Activated CD4-positive, alpha-beta T cell treated with anti-CD3 and anti-CD28 coated beads, Interleukin-2, amount 50 U/mL, for 4 hours (primary cell): ENCODE measurements at places on chromosomes 16 and 17.

- no peak for DNase-seq
Observed at GRCh38 chr17:40415390-40415789, 2.3 kb downstream of the TOP2A start.

DNA sequence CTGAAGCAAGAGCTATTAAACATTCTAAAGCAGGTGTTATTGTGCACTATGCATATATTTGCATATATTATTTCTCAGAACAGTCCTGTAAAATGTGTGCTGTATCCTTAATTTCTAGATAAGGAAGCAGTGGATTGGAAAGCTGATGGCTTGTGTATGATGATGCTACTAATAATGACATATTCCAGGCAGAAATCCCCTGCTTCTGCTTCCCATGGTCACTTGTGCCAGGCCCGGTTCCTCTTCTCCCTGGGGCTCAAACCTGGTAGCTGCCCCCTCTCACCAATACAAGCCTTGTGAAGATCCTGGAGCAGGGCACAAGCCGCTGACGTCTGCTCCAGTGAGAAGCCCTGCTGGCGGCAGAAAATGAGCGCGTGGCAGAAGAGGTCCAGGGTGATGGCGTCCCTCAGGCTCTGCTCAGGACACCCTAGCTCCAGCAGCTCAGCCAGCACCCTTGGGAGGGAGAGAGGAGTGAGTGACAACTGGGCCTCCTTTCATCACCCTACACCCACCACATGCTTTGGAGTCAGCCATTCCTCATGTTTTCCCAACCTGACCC, 1.8 kb downstream of the CFAP119 start:
- no peak for DNase-seq

DNA sequence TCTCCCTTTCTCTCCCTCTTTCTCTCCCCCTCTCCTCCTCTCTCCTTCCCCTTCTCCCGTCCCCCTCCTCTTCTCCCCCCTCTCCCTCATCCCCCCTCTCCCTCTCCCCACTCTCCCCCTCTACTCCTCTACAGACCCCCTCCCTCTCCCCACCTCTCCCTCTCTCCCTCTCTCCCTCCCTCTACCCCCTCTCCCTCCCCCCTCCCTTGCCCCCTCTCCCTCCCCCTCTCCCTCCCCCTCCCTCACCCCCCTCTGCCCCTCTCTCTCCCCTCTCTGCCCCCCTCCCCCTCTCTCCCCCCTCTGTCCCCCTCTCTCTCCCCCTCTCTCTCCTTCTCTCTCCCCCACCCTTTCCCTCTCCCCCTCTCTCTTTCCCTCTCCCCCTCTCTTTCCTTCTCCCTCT, 352.9 kb downstream of the UTP18 start:
- DNase-seq: no peak

- no peak for DNase-seq
Observed at GRCh38 chr17:34365340-34365739, 2.3 kb upstream of the CCL1 start.

DNA sequence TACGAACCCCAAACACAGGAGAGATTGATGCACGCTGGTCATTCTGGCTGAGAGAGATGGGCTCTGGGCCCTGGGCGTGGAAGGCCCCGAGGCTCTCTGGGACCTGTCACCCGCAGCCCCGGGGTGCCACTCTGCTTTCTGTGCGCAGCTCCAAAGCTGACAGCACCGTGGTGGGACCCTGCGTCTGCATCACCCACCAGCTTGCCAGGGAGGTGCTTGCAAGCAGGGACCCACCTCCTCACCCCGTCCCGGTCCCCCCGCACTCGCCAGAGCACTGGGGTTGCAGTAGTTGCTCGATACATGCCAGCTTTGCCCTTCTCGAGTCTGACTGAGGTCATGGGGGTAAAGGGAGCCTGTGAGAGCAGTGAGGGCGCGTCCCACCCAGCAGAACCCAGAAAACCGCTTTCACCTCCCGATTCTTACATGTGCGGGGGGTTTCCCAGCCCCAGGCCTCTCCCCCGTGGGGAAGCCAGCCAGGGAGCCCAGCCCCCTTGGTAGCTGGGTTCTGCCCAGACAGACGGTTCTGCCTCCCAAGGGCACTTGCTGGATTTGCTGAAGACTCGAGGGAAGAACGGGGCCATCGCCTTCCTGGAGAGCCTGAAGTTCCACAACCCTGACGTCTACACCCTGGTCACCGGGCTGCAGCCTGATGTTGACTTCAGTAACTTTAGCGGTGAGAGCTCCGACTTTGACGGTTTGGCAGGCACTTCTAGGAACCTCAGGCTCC, 12.5 kb downstream of the CARD14 start:
- no peak for DNase-seq

DNA sequence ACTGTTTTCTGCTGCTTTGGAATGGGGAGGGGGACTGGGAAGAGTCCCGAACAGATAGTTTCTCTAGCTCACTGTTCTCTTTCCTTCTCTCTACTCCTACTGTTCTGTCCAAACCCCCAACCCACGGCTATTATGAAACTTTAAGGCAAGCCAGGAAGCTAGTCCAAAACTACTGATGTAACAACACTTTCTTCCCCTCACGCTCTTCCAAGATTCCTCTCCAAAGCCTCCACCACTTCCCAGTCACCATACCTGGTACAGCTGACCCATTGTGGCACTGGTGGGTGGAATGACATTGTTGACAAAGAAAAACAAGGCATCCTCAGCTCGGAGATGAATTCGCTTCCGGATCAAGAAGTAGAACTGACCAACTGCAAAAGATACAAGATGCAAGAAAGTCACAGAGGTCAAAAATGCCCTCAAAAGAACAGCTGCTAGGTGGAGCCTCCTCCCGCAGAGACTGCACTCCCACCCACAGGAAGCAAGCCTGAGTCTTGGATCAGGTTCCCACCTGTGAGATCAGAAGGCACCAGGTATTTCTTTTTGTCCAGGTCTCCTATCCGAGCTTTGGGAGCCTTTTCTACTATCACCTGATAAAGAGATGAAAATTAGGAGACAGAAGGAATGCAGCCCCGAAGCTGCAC, 1.0 kb downstream of the GABARAP start:
- no peak for DNase-seq

GRCh38 chr17:77756846-77757560, 201.5 kb upstream of the TNRC6C start:
- no peak for DNase-seq

DNA sequence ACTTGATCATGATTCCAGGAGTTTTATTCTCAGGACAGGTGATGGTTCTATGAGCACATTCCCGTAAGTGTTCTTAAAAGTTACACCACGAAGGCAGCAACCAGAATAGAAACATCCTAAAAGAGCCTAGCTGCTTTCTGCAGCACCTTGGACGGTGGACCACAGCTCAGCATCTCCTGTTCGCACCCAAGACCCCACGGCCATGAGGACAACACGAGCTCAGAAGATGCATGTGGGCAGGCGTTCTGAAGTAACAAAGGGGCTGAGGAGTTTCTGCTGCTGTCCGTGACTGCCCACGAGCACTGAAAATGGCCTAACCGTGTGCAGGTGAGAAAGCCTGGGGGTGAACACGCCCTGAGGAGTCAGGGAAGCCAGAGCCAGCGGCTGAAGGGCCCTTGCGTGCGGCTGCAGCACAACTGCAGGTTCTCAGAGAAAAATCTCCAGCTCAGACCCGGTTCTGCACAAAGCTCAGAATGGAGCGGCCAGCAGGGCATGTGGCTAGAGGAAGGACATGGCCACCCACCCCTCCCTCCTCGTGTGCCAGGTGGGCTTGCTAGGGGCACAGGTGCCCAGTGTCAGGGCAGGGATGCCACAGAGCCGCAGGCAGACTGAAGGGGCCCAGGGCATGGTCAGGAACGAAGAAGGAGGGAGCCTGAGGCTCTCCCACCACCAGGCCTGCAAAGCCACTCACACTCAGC, 10.8 kb upstream of the C16orf95 start:
- no peak for DNase-seq

GRCh38 chr16:1381612-1382406, 30.1 kb downstream of the GNPTG start:
- DNase-seq: no peak

- no peak for DNase-seq
Observed at GRCh38 chr16:68907781-68908181, 64.5 kb downstream of the TANGO6 start.

DNA sequence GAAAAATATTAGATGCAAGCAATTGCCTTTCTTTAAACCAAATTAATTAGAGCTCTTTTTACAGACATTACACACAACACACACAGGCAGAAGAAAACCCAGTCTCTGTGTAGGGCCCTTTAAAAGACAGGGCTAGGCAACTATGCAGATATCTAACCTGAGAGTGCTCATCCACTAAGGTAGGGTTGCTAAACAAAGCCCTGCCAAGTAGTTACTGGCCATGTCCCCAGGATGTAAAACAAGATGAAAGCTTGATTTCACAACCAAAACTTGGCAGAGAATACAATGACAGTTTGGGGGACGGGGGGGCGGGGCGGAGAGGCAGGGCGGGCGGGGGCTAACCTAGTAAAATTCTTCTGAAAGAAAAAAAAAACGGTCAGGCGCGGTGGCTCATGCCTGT, 669.0 kb upstream of the CA10 start:
- DNase-seq: no peak

- DNase-seq: no peak
Observed at GRCh38 chr17:76151896-76152454, 10.9 kb upstream of the FOXJ1 start.

- DNase-seq: no peak
Observed at GRCh38 chr16:84294531-84295142, at the start of gene WFDC1. Gene WFDC1, plus strand, starts transcription at chr16:84294878. Its CDS starts 94 bp downstream, at chr16:84294972.

DNA sequence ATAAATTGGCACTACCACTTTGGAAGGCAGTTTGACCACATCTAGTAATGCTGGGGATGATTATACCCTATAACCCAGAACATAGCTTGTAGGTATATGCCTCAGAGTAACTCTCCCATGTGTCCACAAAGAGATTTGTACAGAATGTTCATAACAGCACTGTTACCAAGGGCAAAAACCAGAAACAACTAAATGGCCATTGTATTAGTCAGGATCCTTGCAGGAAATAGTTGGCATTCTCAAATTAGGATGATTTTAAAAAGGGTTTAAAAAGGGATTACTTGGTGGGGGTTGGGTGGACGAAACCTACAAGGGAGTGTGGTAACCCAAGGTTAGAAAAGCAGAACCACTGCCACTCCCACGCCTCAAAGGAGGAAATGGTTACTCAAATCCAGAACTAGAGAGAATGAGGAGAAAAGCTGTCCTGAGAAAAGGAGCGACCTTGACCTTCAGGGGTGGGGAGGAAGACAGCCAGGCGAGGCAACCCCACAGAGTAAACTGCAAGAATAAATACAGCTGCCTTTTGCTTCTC, 2.1 kb downstream of the CPPED1 start:
- no peak for DNase-seq

DNA sequence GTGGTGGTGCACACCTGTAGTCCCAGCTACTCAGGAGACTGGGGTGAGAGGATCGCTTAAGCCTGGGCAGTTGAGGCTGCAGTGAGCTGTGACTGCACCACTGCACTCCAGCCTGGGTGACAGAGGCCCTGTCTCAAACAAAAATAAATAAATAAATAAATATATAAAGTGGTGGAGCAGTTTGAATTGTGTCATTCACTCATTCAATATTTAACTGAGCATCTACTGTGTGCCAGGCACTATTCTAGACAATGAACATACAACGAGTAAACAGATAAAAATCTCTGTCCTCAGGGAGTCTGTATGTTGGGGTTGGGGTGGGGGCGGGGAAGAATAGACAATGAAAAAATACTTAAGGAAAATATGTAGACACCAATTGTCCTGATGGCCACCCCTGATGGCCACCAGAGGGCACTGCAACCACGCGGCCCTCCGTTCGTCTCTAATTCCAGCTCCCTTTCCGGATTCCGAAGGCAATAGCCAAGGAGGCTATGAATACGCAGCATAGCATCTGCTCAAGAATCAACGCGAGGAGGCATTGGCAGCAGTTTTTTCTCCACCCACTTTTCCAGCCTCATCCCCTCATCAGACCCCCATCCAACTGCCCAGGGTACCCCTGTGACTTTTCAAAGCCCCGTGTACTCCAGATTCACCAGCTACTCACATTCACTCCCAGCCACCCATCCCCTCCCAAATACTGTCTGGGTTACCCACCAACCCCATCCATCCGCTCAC, 21.4 kb downstream of the QPRT start:
- DNase-seq: peak; percentile 68

GRCh38 chr16:84228256-84228838, 11.5 kb downstream of the KCNG4 start:
- DNase-seq: no peak

GRCh38 chr16:6038941-6039645, 941.5 kb upstream of the EEF2KMT start:
- no peak for DNase-seq

DNA sequence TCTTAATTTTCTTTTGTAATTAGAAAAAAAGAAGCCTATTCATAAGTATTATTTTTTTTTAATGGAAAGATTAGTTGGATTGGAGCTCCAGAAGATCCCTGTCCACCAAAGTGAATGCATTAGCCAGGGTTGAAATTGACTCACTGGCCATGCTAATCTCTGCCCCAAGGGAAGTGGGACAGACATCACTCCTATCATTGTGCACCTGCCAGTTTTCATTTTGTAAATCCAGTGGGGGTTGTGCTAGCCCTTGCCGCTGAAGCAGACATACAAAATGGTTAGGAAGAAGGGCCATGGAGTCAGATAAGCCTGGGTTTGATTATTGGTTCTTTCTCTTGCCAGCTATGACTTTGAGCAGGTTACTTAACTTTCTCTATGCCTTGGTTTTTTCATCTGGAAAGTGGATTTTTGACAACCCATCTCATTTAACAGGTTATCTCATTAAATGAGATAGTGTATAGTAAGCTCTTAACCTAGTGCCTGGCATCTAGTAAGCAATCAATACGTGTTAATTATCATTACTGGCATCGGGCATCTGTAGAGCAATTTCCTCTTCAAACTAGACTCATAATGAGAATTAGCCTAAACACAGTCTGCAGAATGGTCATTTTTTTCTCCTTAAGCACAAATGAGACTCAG, 216.9 kb downstream of the IRX3 start:
- DNase-seq: no peak

GRCh38 chr17:1727876-1728630, 3.5 kb downstream of the WDR81 start:
- DNase-seq: no peak

DNA sequence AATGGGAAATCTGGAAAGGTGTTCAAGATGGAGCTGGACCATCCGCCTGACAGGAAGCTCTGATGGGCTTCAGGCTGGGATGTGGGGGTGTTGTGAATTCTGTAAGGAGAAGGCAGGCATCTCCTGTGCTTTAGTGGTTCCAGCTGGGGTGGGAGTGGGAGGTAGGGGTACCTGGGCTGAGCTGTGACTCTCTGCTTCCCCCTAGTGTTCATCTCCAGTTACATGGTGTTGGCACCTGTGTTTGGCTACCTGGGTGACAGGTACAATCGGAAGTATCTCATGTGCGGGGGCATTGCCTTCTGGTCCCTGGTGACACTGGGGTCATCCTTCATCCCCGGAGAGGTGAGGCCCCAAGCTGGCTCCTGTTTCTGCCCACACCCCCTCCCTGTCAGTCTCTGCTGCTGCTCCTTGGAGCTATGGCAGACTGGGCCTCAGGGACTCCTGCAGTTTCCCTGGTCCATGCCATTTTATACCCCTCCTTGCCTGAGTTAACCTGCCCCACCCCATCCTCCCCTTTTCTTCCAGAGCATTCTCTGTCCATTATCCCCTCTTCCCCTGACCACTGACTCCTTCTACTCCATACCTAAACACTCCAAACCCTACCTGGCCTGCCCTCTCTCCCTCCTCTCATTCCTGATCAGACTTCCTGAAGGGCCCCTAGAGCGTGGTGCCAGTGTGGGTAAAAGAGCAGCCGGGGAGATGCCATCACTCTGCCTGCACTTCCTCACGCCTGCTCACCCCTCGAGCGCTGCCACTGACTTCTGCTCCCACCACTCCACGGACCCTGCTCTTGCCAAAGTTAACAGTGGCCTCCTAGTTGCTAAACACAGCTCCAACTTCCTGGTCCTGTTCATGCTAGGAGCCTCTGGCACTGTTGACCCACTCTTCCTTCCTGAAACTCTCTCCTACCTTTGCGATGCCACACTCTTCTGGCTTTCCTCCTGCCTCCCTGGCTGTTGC, 3.4 kb downstream of the SPNS1 start:
- DNase-seq: no peak
